GM10248 (cell line): ENCODE measurements at places on chromosomes 3 and 15.

GRCh38 chr3:31831591-31831990, 149.5 kb downstream of the OSBPL10 start:
- no peak for DNase-seq

- DNase-seq = no peak
Measured at GRCh38 chr15:39597751-39598185, 16.9 kb downstream of the THBS1 start.

DNA sequence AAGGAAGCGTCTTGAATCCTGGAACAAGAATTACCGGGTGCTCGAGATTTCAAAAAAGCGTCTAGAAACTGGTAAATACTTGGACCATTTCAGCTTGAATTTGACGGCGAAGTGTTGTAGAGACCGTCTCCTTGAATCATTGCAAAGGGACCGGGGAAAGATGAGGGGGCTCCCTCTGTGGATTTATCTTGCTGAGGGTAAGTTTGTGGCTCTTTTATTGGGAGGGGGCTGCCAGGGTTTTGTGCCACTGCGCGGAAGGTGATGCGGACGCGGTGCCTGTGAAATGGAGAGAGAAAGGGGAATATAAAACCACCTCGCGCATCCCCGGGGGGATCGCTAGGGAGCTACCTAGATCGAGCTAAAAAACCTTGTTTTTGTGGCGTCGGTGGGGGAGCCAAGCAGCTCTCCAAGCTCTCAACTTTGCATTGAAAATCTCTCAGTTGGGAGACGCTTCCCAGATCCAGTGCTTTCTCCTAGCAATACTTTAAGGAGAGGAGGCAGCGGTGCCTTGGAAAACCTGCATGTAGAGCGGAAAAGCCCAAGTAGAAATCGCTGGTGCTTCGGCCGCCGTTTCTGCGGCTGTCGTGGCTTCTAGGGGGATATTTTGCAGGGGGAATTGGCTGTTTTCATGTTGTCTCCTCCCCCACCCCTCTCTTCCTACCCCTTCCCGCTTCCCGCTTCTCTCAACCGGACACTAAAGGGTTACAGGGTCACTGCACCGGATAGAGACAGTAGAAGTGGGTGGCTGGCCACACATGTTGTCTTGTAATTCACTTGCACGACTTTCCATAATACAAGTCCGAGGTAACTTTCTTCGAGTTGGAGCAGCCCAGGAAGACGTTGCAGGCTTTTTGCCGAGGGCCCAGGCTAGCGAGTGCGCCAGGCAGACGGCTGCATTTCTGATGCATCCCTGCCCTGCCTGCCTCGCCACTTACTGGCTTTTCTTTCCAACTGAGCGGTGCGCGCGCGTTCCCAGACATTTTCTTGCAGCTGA, 187.6 kb downstream of the NLGN1 start:
- DNase-seq = no peak

DNA sequence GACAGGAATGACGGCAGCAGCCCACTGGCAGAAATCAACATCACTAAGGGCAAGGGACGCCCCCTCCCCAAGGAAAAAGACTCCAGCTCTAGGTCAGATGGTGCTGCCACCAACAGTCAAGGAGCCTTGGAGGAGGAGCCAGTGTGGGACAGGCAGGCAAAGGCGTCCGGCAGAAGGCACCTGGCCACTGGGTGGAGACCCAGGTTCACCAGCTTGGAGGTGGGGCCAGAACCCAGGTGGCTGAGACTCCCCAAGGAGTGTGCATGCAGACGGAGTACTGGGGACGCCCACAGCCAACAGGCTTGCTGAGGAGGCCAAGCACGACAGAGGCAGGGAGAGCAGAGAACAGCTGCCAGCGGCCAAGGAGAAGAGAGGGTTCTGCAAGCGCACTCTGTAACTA, 35.2 kb downstream of the PTPN23 start:
- no peak for DNase-seq

DNA sequence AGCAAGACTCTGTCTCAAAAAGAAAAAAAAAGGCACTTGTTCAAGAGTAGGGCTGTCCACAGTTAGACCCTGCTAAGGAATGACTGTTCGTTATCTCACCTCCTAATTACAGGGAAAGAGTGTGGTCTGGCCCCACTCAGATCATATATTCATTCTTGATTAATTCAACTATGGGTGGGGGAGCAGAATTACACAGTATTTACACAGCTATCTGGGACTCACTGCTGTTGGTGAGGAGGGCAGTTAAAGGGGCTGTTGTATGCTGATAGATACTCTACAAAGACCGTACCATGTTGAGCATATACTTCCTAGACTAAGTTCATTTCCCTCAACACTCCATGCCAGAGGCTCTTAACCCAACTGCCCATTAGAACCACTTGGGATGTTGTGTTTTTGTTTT, 3.8 kb upstream of the ZNF620 start:
- no peak for DNase-seq

DNA sequence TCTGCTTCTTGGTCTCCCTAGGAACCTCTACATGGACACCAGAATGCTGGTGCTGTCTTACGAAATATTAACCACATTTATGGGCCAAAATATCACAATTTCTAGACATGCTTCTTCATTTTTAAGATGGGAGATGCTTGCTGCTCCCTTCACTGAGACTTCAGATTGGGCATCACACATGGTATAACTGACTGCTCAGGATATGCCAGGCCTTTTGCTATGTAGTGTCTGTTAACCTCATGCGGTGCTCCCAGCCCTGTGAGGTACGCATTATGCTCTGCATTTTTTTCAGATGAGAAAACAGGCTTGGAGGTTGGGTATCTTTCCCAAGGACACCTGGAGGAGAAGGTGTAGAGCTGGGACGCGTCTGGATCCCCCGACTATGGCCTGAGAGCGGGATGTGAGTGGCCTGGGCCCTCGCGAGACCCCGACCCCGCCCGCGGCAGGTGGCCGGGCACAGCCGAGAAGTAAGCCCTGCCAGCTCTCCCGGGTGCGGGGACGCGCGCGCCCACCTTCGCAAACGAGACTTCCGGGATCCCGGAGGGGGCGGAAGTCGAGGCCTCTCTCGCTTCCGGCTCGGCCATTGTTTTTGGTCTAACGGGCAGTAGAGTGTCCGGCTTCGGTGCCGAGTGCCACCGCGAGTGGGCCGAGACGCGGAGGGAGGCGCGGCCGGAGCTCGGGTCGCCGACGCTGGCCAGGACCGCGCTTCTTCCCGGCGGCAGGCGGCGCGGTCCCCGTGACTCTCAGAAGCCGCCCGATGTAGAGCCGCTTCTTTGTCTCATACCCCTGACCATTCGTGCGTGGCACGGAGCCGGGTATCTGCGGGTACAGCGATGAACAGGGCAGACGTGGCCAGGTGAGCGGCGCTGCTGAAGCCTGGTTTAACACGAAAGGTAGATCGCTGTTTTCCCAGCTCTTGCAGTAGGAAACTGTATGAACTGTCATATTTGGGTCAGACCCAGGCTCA, at the start of gene ZKSCAN7:
ZKSCAN7 (plus strand) TSS at position 568 of the 967 bp plus-strand sequence. CDS start 1,855 bp downstream, outside the sequence.
- DNase-seq = peak; percentile 84

DNA sequence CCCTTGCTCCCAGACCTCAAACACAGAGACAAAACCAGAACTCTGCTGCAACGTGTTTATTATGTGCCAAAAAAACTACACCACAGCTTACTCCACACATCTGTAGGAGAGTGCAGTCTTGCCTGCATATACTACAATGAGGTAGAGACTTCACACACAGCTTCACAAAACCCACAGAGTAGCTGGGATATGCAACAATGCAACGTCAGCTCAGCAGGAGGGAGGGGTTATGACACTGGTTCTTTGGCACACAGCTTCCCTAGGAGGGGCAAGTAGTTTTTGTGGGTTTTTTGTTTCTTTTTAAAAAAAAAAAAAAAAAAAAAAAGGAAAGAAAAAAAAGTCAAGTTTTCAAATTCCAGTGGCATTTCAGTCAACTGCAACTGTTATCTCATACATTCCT, 2.9 kb upstream of the RPS17 start:
- no peak for DNase-seq

- no peak for DNase-seq
Measured at GRCh38 chr15:52733088-52733487, 53.9 kb upstream of the ATOSA start.

- DNase-seq = no peak
Measured at GRCh38 chr3:13010780-13011572, 62.3 kb downstream of the IQSEC1 start.

- no peak for DNase-seq
Measured at GRCh38 chr3:138638641-138639040, 30.1 kb downstream of the FAIM start.
